Esophagus mucosa (tissue), 1 donor: ENCODE measurements at places on chromosomes 3 and 15. TPM values are rescaled to one million over a fixed set of nuclear protein-coding genes. Genes with fewer than 3 reads are reported as not detected.

Gene ZCWPW2
- total RNA-seq = 0.40 TPM

Gene GABRB3
- total RNA-seq = 0.52 TPM

Gene CHST14
- total RNA-seq = 4.0 TPM

Gene GOLGA8R
- total RNA-seq = 1.8 TPM

Gene CCR5
- 0.28 TPM for total RNA-seq

Gene LOXL1
- 5.8 TPM for total RNA-seq

Gene GATM
- total RNA-seq = 11.3 TPM

Gene CACNA2D2
- 0.08 TPM for total RNA-seq

Gene OSTN
- not detected for total RNA-seq

DNA sequence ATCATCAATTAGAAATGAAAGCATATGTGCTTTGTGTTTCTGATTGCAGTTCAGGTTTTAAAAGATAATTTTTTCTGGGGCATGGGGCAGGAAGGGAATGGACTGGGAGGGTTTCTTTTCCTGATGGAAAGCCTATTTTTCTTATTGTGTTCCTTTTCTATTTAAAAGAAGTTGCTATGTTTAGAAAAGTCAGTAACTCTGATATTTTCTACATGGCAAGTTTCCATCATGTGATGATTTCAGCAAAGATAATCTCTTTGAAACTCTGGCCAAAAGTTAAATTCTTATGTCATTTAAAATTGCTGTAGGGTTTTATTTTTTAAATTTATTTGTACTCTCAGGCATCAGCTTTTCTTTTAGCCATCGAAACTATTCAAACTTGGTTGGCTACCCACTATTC, 601.2 kb downstream of the FOXP1 start:
- ATAC-seq = no peak

- no peak for ATAC-seq
Observed at GRCh38 chr15:39778021-39778420, 4.6 kb downstream of the FSIP1 start.

GRCh38 chr15:99010768-99011167, 3.2 kb upstream of the PGPEP1L start:
- ATAC-seq = no peak

GRCh38 chr15:58203537-58203936, 65.4 kb downstream of the AQP9 start:
- ATAC-seq = no peak

DNA sequence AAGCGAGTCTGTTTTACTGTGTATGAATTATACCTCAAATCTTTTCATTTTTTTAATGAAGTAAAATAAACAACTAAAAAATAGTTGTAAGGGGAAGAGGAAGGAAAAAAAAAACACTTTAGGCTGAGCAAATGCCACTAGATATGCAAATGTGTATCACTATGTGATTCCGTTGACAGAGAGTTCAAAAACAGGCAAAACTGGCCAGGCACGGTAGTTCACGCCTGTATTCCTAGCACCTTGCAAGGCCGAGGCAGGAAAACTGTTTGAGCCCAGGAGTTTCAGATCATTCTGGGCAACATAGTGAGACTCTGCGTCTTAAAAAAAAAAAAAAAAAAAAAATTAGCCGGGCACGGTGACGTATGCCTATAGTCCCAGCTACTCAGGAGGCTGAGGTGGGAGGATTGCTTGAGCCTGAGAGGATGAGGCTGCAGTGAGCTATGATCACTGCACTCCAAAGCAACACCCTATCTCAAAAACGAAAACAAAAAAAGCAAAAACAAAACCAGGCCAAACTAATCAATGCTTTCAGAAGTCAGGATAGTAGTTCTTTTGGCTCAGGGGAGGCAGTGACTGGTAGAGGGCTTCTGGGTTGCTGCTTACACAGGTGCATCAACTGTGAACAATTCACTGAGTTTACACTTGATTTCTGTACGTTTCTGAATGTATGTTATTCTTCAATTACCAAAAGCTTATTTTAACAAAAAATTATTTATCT, 7.4 kb downstream of the PRC1 start:
- peak; percentile 63 for ATAC-seq

DNA sequence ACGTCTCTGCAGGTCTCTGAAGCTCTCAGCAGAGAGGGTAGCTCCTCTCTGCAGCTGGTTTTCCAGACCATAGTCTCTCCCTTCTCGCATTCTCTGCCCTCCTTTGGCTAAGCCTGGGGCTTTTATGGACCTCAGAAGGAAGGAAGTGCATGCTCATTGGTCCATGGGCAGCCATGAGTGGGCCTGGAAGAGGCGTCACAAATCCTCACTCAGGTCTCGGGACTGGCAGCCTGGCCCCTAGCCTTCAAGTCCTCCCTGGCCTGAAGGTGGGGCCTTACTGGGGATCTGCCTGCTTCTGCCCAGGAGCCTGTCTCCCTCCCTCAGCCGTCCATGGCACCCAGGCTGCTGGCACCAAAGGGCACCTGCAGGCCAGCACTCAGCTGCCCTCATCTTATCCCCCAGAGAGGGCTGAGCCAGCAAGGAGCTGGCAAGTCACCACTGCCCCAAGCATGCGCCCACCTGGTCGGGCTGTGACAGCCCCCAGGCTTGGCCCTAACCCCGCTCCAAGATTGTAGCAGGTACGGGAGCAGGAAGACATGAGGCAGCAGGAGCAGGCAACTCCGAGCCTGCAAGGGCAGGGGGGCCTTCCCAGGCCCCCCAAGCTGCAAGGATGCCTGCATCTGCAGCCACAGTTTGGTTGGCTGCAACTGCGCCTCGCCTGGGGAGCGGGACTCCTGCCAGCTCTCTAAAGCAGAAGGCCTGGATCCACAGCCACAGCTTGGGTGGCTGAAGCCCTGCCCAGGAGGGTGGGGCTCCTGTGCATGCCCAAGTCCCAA, 37.4 kb downstream of the GHSR start:
- no peak for ATAC-seq

GRCh38 chr15:57554812-57555179, 36.9 kb upstream of the MYZAP start:
- ATAC-seq = no peak

DNA sequence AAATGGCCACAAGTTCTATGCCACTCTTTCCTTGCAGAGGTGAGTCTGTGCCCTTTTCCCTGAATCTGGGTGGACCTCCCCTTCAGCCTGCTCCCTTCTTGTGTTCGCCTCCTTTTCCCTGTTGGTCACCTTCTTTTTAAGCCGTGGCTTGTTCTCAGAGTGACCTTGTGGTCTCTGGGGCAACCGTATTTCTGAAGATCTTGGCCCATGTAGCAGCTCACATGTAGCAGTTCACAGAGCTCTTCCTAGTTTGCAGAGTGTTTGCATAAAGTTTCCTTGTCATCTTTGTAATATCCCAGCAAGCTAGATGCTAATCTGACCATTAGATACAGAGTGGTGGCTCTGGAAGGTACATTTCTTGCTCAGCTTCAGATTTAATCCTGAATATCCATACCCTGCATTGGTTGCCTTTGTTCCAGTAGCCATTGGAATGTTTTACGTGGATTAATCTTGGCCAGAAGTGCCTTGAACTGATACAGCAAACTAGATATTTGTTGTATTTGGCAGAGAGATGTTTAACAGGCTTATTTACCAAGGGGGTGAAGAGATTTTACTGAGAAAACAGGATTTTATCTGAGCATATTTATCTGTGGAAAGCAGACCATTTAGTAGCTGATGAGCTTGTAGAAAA, 40.7 kb upstream of the BSN start:
- no peak for ATAC-seq

DNA sequence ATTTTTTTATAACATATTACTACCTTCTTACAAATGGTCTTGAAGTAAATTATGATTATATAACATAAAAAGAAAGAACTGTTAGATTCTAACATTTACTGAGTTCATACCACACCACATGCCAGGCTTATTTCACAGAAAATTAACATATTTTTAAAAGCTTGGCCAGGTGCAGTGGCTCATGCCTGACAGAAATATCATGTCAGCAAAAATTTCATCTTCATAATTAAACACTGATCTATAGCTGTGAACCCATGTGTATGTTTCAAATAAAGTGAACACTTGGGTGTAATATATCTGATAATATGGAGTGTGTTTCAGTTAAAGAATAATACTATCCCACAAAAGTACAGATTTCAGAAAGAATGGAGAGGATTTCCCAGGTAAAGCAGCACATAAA, 296.5 kb downstream of the SI start:
- no peak for ATAC-seq

DNA sequence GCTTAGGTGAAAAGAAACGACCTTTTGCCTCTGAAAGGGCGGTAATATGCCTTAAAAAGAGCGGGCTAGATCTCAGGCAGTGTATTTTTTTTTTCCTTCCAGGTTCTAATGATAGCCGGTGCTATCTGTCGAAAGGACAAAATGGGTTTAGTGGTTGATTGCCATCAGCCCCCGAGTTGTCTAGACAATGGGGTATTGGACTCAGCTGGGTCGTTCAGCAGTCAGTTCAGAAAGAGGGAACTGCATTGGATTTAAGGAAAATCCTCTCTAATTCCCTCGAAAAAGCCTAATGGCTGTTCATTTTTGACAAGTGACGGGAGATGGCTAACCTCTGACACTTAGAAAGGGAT, 728 bp downstream of the EIF2B5 start:
- ATAC-seq = no peak

GRCh38 chr15:52021128-52021671, 2.2 kb downstream of the MAPK6 start:
- ATAC-seq = peak; percentile 24

DNA sequence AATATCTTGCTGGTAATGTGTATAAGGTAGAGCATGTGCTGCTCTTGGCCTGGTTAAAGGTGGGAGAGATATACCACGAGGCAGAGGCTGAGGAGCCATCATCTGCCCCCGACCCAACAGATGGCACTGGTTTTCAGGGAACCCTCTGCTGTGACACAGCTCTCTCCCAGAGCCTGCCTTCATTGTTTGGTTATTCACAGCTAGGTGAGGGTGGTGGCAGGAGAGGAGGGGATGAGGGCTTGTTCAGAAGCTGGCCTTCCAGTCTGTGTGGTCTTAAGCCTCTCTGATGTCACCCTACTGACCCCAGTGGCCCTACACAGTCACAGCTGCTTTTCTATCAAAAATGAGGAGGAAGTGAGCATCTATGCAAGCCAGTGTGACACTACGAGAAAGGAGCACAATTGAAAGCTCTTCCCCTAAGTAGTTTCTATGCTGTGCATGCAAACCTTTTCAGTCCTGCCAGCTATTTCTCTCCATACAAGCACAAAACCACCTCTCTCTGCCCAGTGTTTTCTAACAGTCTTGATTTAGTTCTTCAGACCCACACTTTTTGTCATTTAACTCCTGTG, 258.4 kb upstream of the AGTR1 start:
- ATAC-seq = no peak

DNA sequence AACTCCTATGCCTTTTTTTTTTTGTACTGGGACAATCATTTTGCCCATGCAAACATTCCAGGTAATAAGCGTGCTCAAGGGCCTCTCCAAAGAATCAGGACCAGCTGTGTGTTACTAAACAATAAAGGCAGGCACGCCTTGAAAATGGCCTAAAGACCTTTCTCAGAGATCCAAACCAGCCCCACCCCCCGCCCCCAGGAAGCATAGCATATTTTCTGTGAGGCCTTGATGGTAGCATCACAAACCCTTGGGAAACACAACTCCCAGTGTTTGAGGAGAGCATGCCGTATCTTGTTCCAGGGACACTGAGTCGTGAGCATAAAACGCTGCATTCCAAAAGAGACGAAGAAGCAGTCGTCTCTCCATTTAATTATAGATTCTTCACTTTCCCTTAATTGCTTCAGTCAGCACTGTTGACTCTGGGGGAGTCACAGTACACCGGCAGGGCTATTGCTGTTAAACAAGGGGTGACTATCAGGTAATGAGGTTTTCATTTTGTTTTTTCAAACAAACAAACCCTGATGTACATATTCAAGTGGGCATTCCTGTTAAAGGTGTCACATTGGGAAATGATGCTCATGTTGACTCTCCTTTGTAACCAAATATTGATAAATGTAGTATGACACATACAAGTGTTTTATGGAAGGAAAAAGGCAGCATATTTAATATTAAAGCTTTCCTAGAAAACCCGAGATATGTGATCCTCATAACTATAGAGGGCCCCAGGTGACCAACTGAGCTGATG, 4.4 kb upstream of the TPM1 start:
- no peak for ATAC-seq

DNA sequence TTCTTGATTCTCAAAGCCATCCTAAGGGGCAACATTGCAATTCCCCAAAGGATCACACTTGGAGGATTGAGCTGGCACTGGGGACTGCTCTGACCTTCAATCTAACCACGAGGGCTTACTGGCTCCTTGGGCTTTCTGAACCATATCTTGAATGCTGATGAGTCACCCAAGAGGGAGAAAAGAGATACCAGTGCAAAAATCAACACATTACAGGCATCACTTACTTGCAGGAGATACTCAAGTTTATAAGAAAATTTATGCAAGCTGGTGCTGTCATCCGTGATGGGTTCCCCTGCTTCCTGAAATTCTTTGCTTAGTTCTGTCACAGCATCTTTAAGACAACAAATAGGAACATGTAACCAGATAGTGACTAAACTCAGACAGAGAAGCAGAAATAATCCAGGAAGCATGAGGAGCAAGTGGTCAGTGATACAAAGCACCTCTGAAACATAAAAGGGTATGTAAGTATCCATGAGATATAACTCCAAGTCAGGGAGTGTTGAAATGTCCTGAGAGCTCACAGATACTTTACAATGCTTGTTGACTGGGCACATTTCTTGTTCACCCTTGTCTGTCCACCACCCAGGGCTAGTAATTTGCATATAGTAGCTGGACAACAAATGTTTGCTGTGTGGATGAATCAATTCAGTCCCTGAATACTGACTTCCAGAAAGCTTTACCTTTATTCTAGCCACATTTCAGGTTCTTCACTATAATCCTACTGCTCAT, 14.1 kb downstream of the FYCO1 start:
- ATAC-seq = no peak

DNA sequence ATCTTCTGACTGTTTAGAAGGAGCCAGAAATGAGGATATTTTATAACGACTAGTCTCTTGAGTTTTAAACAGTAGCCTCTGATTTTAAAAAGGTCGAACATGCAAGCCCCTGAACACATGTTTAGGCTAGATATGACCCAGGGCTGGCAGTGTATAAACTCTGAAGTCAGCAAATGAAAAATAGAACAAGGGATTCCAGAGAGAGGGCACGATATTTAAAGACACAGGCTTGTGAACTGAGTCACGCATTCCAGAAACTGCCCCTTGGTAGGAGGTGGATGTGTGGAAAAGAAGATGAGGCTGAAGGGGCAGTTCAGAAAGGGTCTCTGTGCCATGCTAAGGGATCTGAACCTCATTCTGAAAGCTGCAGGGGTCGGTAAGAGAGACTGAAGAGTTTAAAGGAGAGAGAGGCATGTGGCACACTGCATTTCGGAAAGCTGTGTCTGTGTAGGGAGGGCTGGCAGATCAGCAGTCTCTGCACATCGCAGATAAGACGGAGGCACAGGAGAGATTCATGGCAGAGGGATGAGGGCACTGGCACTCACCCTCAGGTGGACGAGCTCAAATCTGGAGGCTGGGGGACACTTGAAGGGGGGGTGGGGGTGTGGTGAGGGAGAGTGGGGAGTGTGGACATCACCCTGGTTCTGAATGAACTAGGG, 22.1 kb downstream of the ST8SIA2 start:
- no peak for ATAC-seq
